ENCODE measurements at places on chromosomes 7 and 10.
A peak's percentile ranks its signal among the peaks of the same experiment; 100 is the strongest.

DNA sequence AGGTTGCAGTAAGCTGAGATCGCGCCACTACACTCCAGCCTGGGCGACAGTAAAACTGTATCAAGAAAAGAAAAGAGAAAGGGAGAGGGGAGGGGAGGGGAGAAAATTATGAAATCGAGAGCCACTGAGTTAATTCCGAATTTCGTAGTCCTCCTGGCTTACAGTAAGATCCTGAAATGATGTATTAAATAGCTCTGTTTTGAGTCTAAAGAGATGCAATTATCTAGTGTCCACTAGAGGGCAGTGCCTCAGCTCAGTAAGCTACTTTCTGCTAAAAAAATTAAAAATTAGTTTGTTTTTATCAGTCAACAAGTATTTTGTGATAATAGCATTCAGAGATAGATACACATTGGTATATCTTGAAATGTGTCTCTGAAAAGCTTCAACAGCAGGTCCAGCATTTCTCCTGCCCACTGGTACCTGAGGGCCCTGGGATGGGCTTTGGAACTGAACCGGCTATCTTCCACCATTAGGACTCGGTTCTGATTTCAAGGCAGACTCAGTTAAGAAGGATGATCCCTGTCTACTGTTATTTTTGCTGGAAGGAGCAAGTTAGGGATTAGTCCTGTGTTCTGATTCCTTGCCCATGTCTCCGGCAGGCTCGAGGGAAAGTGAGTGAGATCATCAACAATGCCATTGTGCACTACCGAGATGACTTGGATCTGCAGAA is 19.5 kb downstream of the TSPAN33 start:
- peak; percentile 61 for DNase-seq

DNA sequence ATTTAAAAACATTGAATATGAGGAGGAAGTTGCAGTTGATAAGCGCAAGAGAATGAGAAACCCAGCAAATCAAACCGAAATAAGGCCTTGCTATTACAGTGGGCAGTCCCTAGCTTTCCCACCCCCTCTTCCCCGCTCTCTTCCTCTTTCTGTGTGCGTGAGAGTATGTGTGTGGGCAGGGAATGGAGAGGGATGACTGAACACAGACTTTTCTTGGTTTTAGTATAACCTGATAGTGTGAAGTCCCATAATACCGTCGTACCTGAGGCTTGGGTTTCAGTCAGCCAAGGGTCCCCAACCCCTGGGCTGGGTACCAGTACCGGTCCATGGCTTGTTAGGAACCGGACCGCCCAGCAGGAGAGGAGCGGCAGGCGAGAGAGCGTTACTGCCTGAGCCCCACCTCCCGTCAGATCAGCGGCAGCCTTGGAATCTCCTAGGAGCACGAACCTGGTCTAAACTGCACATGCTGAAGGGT is 255.3 kb downstream of the CELF2 start:
- no peak for DNase-seq

GRCh38 chr7:142636751-142637150 is 112.5 kb upstream of the PRSS1 start:
- DNase-seq, result no peak

DNA sequence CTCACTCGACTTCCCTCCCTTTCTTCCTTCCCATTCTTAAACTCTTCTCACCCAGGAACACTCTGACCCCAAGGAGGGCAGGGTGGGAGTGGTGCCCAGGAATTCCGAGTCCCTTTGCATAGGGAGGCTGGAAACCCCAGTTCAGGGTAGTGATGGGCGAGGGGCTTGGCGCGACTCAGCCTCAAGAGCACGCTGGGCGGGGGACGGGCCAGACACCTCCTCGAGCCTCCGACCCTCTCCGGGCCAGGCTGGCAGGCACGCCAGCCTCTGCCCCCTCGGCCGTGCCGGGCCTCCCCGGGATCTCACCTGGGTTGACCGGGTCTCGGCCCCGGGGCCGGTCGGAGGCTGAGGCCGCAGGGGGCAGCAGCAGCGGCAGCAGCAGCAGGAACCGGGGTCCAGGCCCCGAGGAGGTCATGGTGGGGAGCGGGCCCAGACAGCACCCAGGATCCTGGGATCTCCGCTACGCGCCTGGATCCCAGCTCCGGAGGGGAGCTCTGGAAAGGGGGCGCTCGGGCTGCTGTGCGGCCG is 457 bp downstream of the PLOD3 start:
- DNase-seq, result no peak

All from PC-3 (cell line).